ENCODE measurements at places on chromosomes 3 and 15.

DNA sequence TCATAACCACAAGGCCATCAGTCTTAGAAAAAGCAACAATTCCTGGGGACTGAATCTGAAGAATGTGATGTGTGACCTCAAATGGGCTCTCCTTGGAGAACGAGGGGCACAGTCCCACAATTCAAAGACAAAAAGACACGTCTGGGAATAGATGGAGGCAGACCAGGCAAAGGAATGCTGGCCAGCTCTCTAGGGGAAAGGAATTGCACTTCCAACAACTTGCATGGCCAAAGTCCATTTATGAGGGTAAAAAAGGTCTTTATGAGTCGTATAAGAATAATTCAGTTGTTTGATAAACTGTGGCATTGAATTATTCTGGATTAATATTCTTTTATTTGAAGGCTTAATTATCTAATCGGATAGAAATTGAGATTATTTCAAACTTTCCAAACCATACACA, 180.5 kb upstream of the FEZF2 start:
- DNase-seq: no peak

DNA sequence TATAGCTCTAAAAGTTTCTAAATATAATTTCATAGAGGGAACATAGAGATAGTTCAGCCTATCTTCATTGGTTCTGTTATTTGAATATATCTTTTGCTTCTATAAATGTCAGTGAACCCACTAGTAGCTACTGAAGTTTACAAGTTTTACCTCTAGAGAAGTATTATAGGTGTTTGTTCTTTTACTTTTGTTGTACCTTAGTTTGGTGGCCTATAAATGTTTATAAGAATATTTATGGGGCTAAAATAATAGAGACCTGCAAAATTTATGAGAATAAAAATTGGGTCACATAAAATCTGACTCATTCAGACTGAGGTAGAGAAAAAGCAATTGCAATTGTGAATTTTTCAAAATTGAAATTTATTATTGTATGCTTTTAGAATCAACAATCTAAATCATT, 162.6 kb downstream of the SERPINI1 start:
- DNase-seq: no peak

DNA sequence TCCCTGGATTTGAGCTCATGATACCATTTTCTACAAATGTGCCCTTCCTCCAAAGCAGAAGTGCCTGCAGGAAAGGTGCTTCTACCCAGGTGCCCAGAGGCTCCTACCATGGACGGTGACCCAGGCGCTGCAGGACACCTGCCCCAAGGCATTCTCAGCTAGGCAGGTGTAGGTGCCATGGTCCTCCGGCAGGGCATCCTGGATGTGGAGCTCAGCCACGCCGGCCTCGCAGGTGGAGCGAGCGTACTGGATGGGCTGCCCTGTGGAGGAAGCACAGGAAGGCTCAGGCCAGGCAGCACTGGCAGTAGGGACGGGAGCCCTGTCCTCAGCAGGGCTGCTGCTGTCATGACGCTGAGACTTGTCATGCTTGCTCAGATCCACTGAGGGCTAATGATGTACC, 137.2 kb upstream of the HACD2 start:
- no peak for DNase-seq

- DNase-seq: peak; percentile 85
Observed at GRCh38 chr3:197599089-197599765, 43.5 kb upstream of the BDH1 start.

DNA sequence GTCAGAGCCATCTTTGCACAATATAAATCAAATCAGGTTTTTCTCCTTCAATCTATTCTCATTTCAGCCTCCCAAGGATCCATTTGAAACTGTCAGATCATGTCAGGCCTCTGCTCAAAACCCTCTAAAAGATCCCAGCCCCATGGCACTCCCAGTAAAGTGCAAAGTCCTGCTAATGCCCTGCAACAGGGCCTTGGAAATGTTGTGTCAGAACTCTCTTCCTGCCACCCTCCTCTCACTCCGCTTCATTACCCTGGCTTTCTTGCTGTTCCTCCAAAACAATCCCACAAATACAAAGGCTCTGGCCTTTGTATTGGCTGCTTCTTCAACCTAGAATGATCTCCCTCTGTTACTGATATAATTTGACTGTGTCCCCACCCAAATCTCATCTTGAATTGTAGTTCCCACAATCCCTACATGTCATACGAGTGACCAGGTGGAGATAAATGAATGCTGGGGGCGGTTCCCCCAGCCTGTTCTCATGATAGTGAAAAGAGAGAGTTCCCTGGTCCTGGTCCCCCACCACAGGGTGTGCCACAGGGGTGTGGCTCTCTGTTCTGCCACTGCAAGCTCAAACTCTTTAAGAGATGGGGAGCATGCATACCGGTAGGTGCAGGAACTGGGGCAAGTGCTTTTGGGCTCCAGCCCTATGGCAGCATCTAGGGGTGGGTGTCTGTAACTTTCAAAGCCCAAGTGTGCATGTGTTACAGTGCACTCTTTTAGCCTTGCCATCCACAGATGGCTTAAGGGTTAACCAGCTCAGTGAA, 22.9 kb upstream of the TRA2B start:
- no peak for DNase-seq

GRCh38 chr15:50219820-50220219, 37.8 kb downstream of the SLC27A2 start:
- DNase-seq: peak; percentile 9

DNA sequence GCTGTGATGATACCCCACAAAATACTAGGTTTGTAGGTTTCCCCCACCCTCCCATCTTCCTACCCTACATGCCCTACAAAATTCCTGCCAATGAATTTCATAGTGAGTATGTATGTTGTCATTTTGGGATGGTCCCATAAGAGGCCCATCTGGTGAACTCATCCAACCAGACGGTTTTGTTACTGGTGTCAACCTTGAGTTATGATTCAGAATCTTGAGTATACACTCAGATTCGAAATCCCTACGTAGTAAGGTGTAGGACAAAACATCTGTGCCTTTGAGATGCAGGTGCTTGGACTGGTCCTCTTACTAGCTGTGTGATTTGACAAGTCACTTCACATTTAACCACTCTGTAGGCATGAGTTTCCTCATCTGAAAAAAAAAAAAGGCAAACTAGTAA, 3.6 kb downstream of the SIAH2 start:
- DNase-seq: peak; percentile 46

DNA sequence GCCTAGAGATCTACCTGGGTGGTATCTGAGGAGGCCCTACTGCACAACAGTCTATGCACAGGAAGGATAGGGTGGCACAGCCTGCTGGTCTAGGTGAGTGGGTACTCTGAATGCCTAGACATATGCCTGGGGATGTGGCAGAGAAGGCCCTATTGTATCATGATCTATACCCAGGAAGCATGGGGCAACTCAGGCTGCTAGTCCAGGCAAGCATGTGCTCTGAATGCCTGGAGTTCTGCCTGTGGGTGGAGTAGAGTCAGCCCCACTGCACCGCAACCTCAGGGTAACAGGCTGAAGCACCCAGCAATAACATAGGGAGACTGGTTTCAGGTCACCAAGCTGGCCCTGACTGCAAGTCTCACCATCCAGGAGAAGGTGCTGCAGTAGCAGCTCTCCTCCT, 224.7 kb downstream of the MFSD1 start:
- DNase-seq: no peak

- peak; percentile 44 for DNase-seq
Observed at GRCh38 chr3:12536423-12536822, 8.9 kb downstream of the MKRN2OS start.

DNA sequence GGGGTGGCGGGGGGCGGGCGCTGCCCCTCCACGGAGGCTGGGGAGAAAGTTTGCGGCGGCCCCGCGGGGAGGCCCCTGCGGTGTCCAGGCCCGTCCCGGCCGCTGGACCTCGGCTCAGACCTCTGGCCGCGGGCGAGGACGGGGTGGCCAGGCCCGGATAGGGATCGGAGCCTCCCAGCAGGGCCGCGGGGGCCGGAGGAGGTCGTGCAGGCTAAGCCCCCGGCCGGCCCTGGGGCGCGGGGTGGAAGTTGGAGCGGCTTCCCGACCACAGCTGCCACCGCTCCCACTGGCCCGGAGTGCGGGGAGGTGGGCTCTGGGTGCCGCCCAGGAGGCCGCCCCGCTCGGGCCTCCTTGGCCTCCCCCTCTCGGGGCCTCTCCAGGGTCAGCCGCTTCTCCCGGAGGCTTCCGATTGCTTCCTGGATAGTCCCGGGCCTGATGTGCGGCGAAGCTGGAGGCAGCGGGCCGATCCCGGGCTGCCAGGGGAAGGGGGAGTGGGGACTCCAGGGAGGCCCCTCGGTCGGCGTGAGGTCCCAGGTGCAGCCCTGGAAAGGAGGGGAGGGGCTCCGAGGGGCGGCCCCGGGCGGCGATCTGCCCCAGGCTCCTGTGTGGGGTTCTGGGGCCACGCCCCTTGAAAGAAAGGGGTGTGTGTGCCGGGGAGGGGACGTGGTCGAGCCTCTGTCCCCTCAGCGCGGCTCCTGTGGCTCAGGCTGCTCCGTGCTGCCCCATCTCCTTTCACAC, 907 bp downstream of the PLXNA1 start:
- DNase-seq: peak; percentile 36

DNA sequence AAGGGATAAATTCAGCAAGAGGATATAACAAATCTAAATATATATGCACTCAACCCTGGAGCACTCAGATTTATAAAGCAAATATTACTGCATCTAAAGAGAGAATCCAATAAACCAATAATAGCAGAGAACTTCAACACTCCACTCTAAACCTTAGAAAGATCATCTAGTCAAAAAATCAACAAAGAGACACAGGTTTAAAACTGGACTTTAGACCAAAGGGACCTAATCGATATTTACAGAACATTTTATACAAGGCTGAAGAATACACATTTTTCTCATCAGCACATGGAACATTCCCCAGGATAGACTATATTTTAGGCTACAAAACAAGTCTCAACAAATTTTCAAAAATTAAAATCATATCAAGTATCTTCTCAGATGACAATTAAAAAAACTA, 379.0 kb downstream of the GBE1 start:
- no peak for DNase-seq

- peak; percentile 70 for DNase-seq
Observed at GRCh38 chr3:172595664-172596393, 72.6 kb upstream of the TNFSF10 start.

- DNase-seq: peak; percentile 74
Observed at GRCh38 chr3:45499529-45499928, 95.0 kb upstream of the LIMD1 start.

GRCh38 chr3:36686516-36686915, 77.8 kb downstream of the DCLK3 start:
- DNase-seq: no peak

DNA sequence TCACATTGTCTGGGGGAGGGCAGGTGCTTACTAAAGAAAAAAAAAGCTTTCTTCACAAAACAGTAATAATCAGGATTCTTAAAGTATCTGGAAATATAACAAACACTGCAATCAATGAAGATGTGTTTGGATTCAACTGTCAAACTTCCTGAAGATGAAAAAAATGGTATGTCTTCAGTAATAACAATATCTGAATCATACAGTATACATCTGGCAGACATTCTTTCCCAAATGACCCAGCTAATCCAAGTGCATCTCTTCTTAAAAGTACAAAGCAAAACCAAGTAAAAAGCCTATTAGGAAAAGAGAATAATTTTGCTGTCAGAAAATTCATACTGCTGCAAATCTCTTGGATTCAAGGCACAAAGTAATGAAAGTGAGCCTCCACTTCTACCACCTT, 145.0 kb upstream of the MCTP2 start:
- peak; percentile 3 for DNase-seq
